ENCODE measurements at places on chromosomes 3 and 15. TPM values are rescaled to one million over a fixed set of nuclear protein-coding genes. Genes with fewer than 3 reads are reported as not detected.

Gene ATP13A4
- 2.1 TPM for total RNA-seq

Gene CLSTN2
- not detected for total RNA-seq

Gene SIDT1
- 11.5 TPM for total RNA-seq

Gene SMCO1
- not detected for total RNA-seq

Gene PRR23B
- total RNA-seq: not detected

Gene EIF2B5
- total RNA-seq: 72.2 TPM

Gene ISL2
- 0.89 TPM for total RNA-seq

Gene FBXO40
- not detected for total RNA-seq

Gene TNNC1
- 1.5 TPM for total RNA-seq

Gene KNL1
- total RNA-seq: 25.3 TPM

Gene SST
- total RNA-seq: not detected

Gene MORC1
- not detected for total RNA-seq

Gene SLC28A2
- not detected for total RNA-seq

Gene C3orf20
- 0.28 TPM for total RNA-seq

Gene CFAP100
- total RNA-seq: not detected

Gene STARD5
- 5.8 TPM for total RNA-seq

Measured in activated CD4-positive, alpha-beta T cell treated with anti-CD3 and anti-CD28 coated beads, Interleukin-2, amount 10 ng/mL, durations not matched to agents 24 days and 14 days (primary cell).